Activated naive CD4-positive, alpha-beta T cell treated with Interleukin-2 at 50 U/mL for 16 hours (primary cell): ENCODE measurements at places on chromosomes 7 and 10.

GRCh38 chr7:988963-989529 is 6.1 kb downstream of the CYP2W1 start:
- DNase-seq, result no peak

- no peak for DNase-seq
Observed at GRCh38 chr10:115665549-115665948, 572.4 kb downstream of the ATRNL1 start.

GRCh38 chr10:13559124-13559700 is 27.6 kb upstream of the PRPF18 start:
- DNase-seq, result no peak

DNA sequence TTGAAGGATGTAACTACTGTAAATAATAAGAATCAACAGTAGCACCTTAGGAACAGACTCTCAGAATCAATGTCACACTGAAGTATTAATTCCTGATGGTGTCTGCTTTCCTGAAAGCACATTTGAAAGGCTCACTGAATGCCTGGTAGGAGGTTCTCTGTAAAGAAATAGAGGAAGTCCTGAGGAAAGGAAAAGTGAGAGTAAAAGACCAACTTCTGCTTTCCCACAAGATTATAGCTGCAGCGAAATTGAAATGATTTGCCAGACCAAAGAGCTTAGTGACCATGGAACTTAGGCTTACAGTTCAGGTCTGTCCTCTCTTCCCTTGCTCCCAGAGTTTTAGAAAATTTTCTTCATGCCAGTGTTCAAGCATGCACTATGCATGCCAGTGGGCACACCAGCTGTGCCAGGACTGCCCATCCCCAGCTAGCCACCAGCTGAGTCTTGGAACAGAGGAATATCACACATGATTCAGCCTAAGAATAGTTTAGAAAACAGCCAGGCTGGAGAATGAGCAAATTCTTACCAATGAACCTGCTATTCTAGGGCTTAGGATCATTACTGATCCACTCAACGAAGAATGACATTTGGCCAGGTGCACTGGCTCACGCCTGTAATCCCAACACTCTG is 123.2 kb downstream of the HERPUD2 start:
- no peak for DNase-seq

DNA sequence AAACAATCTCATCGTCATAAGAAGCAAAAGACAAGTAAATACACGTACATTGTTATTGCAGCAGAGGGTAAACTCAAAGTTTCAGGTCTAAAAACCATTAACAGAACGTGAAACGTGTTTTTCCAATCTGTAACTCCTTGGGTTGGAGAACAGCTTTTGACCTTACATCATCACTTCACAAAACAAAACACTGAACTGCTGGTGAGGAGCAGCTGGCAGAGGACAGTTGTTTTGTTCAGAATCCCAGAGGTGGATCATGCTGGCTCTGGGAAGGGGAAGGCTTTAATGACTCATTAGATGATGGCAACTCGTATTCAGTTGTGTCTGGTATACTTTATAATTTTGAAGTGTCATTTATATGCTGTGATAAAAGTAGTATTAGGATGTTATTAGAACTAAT is 923.0 kb upstream of the CELF2 start:
- no peak for DNase-seq

GRCh38 chr7:155764438-155764793 is 47.8 kb downstream of the SHH start:
- peak; percentile 20 for DNase-seq

DNA sequence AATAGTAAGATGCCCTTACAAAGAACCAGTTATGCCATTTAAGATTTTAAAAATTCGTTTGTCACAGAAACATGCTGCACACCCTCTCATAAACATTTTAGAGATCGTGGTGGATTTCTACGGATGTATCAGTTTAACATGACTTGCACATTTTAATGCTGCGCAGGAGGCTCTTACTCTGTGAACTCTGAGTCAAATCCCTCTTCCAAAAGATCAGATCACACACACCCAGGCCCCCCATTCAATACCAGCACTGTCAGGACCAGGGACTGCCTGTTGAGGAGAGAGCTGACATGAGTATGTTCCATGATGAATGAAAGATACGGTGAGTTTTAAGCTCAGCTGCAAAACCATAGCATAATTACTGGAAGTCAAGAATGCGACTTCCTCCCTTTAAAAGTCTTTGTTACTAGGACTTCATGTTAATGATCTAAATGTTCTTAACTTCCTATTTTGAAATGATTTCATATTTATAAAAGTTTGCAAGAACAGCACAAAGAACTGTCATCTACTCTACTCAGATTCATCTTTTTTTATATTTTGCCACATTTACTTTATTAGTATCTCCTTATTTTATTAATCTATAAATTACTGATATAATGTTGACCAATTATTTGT is 500.2 kb downstream of the GLRX3 start:
- no peak for DNase-seq
